Progenitor cell of endocrine pancreas (in vitro differentiated cells): ENCODE measurements at places on chromosomes 13 and 19. TPM values are rescaled to one million over a fixed set of nuclear protein-coding genes. Genes with fewer than 3 reads are reported as not detected.

DNA sequence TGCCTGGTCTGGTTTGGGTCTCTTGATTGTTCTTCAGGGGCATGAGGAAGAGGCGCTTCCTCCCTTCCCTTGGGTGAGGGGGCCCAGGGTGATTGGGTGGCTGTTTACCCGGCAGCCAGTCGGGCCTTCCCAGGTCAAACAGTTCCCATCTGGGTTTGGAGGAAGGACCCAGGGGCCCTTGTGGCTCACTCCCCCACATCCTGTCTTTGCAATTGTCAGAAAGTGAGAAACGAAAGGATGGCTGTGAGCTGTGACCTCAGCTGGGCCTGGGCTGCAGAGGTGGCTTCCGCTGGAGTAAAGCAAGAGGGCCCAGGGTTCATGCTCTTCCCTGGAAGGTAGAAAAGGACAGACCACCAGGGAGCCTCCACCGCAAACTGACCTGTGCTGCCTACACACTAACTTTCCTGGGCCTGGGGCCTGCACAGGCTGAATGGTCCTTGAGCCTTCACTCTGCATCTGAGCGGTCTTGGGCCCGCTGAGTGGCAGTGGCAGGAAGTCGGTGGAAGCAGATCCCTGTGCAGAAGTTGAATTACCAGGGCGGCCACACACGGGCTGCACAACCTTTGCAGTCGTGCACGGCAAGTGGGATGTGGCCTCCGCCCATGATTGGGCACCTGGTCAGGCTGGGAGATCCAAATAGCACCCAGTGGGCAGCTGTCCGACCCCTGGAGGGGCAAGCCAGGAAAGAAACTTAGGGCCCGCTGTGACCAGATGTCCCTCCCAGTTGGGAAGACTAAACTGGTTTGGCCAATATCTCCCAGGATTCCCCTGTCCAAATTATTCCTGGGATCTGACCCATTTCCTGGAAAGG is 5.3 kb upstream of the CD79A start:
- no peak for DNase-seq

GRCh38 chr13:114099191-114099590 is 33.2 kb downstream of the RASA3 start:
- DNase-seq = no peak

TSKS gene
- total RNA-seq = not detected in 2 replicates

DNA sequence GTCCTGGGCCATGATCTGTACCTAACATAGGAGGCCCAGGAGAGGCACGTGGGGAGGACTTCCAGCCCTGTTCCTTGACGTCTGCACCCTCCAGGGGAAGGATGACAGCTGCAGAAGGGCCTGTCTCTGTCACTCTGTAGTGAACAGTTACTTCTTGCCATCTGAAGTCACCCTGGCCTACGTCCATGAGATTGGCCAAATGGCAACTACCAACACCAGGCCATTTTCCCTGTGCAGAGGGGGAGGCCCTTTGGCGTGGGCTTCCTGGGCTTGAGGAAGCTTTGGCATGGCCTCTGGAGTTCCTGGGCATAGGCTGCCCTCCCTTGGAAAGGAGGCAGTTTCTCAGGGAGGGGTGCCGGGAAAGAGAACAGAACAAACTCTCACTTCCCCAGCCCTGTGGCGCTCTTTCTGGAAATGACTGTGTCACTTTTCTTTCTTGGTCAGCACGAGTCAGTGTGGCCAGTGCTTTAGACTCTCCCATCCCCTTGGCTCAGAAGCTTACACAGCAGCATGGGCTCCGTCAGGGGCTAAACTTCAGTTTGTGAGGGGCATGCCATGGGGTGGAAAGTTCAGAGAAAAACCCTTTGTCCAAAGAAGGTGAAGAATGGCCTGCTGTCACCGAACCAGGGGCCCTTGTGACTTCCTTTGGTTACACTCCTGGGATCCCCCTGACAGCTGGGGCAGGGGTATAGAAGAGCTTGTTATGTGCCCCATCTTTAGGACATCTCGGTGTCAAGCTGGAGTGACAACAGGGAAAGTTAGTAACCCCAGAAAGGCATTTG is 5.3 kb downstream of the CARM1 start:
- DNase-seq = no peak
